ENCODE measurements at places on chromosomes 1 and 21. TPM values are rescaled to one million over a fixed set of nuclear protein-coding genes. Genes with fewer than 3 reads are reported as not detected.

TNFSF4 gene
- 1.9 TPM for total RNA-seq

ADIPOR1 gene
- 126 TPM for total RNA-seq

FCRL1 gene
- 1.0 TPM for total RNA-seq

CAPN9 gene
- not detected for total RNA-seq

SPRR2E gene
- total RNA-seq, result not detected

CFHR3 gene
- total RNA-seq, result not detected

YTHDF2 gene
- 79.7 TPM for total RNA-seq

RCSD1 gene
- 88.0 TPM for total RNA-seq

ATP13A2 gene
- total RNA-seq, result 44.4 TPM

DMBX1 gene
- total RNA-seq, result not detected

COL16A1 gene
- total RNA-seq, result not detected

TNFRSF4 gene
- total RNA-seq, result 94.7 TPM

VTCN1 gene
- total RNA-seq, result not detected

OR2T29 gene
- not detected for total RNA-seq

DNM3 gene
- total RNA-seq, result 3.2 TPM

PEAR1 gene
- 17.7 TPM for total RNA-seq

TTLL7 gene
- 1.5 TPM for total RNA-seq

CYP4A11 gene
- not detected for total RNA-seq

ST6GALNAC3 gene
- 0.87 TPM for total RNA-seq

ZC3H11A gene
- total RNA-seq, result 71.8 TPM

PDZK1 gene
- total RNA-seq, result not detected

RAP1GAP gene
- 0.07 TPM for total RNA-seq

PRELP gene
- total RNA-seq, result not detected

OR2G6 gene
- total RNA-seq, result not detected

JAM2 gene
- total RNA-seq, result not detected

ALPL gene
- total RNA-seq, result not detected

ARHGEF16 gene
- total RNA-seq, result not detected

S100A1 gene
- total RNA-seq, result not detected

SLC44A5 gene
- total RNA-seq, result 1.1 TPM

FOXO6 gene
- 1.8 TPM for total RNA-seq

ESPN gene
- 15.7 TPM for total RNA-seq

ZNF678 gene
- 5.5 TPM for total RNA-seq

ANGPTL1 gene
- total RNA-seq, result not detected

RPE65 gene
- not detected for total RNA-seq

All from T-helper 17 cell (primary cell).